IPS DF 6.9 (cell line): ENCODE measurements at places on chromosomes 1 and 21.

GRCh38 chr1:219220945-219221344 is 47.3 kb downstream of the LYPLAL1 start:
- no peak for DNase-seq

- no peak for DNase-seq
Measured at GRCh38 chr1:118945489-118945888, 42.7 kb downstream of the TBX15 start.

DNA sequence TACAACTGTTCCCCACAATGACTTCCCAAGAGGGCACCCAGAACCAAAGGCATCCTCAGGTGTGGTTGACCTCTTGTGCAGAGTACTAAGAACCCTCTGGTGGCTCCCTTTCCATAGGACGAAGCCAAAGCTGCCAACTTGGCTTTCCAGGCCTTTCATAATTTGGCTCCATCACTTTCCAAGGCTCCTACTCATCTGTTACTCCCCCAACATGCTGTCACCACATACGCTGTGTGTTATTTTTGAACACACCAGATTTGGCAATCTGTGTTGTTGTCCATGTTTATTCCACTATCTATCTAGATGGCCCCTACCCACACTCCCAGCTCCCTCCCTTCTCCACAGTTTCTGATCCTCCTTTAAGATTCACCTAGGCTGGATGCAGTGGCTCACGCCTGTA is 10.2 kb upstream of the NKAIN1 start:
- DNase-seq: no peak

- no peak for DNase-seq
Measured at GRCh38 chr1:234544087-234544579, 65.2 kb upstream of the TARBP1 start.

- DNase-seq: no peak
Measured at GRCh38 chr1:18719786-18720451, 89.3 kb downstream of the PAX7 start.

- no peak for DNase-seq
Measured at GRCh38 chr1:17181781-17182464, 23.0 kb upstream of the PADI1 start.

DNA sequence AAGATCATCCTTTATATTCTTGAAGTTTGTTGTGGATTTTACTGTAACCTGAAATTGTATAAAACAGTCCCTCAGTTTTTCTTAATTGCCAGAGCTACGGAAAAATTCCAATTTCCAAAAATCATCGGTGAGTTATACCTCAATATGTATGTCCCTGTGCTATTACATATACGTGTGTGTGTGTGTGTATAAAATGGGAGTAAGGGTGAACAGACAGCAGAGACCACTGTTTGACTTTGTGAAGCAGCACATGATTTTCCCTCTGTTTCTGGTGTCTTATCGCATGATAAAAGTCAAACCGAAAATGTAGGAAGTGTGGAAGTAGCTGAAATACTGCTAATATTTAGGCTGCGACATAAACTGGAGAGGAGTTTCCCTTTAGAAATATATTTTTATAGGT is 1.2 kb downstream of the OR2T1 start:
- no peak for DNase-seq

- DNase-seq: no peak
Measured at GRCh38 chr1:27339213-27339612, 2.6 kb upstream of the SYTL1 start.
